ENCODE measurements at places on chromosomes 4 and X. TPM values are rescaled to one million over a fixed set of nuclear protein-coding genes. Genes with fewer than 3 reads are reported as not detected.

- H3K27ac ChIP-seq = no peak overlapping the region
- no peaks in the 10 kb centered on the region for H3K27me3 ChIP-seq
- H3K4me1 ChIP-seq = no peaks in the 10 kb centered on the region
- no peak for DNase-seq
These were observed 717.8 kb upstream of the PCDH7 start for GRCh38 chr4:30002341-30002740.

The PNMA6F gene
- not detected for total RNA-seq

GRCh38 chr4:140928880-140929279 lies 172.7 kb upstream of the TBC1D9 start:
- no peaks in the 10 kb centered on the region for H3K36me3 ChIP-seq
- no peaks in the 10 kb centered on the region for H3K4me1 ChIP-seq
- no peak overlapping the region for H3K4me3 ChIP-seq
- no peak overlapping the region for H3K27ac ChIP-seq
- no peaks in the 10 kb centered on the region for H3K27me3 ChIP-seq
- DNase-seq = no peak

The FRMD7 gene
- not detected for total RNA-seq

DNA sequence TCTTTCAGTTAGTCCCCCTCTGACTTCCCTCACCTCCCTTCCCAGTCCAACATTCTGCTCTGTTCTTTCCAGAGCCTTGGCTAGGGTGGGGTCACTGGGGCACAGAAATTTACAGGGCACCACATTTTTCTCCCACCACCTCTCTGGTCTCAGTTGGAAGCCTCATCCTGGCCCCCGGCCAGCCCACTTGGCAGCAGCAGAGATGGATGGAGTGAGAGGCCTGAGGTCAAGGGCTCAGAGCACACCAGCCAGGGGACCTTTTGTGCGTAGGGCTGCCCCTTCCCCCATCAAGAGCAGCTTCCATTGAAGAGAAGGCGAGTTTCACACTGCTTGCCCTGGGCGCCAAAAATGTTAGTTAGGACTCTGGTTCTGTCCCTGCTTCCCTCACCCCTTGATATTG lies 230.9 kb downstream of the SOX3 start:
- no peaks in the 10 kb centered on the region for H3K27me3 ChIP-seq
- DNase-seq = no peak
- H3K27ac ChIP-seq = no peak overlapping the region

The ALB gene
- total RNA-seq = 391 TPM

- no peak overlapping the region for H3K4me3 ChIP-seq
- DNase-seq = no peak
These were observed 31.0 kb downstream of the TRPC5 start for GRCh38 chrX:112051576-112051975.

The CT45A10 gene
- total RNA-seq = not detected

The DMP1 gene
- not detected for total RNA-seq

- H3K36me3 ChIP-seq = no peaks in the 10 kb centered on the region
- H3K27me3 ChIP-seq = no peaks in the 10 kb centered on the region
- no peaks in the 10 kb centered on the region for H3K4me1 ChIP-seq
- no peak overlapping the region for H3K27ac ChIP-seq
These were observed 290.7 kb upstream of the FAM241A start for GRCh38 chr4:111854494-111855087.

DNA sequence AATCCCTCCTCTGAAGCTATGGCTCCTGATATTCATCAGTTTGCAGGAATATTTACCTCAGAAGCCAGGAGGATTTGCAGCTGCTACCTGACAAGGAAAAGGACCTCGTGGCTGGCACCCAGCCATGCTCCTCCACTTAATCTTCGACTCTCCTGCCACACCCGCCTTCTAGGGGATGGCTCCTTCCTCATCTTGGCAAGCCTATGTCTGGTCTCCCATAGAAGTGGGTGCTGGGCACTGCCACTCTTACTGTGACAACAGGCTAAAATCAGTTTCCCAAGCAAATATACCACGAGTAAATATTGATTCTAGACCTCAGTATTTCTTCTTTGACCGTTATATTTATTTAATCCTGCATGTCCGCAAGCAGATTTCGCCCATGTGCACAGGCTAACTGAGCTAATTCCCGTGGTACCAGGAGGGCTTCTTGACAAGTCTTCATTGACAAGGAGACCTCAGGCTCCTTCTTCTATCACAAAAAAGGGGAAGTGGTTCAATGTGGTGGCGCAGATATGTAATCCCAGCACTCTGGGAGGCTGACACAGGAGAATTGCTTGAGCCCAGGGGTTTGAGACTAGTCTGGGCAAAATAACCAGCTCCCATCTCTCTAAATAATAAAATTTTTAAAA lies 52.6 kb upstream of the DCTD start:
- no peaks in the 10 kb centered on the region for H3K4me1 ChIP-seq
- no peak overlapping the region for H3K4me3 ChIP-seq
- no peak overlapping the region for H3K27ac ChIP-seq
- H3K27me3 ChIP-seq = no peaks in the 10 kb centered on the region
- peak; percentile 15 for DNase-seq

The OPHN1 gene
- total RNA-seq = 4.3 TPM

DNA sequence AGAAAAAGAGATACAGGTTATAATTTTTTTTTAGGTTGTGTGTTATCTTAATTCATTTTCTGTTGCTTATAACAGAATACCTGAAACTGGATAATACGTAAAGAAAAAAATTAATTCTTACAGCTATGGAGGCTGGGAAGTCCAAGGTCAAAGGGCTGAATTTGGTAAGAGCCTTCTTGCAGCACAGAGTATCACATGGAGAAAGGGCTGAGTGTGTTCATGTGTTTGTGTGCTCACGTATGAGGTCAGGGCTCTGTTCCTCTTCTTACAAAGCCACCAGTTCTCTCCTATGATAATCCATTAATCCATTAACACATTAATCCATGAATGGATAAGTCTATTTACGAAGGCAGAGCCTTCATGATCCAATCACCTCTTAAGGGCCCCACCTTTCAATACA lies 8.6 kb upstream of the RAB28 start:
- DNase-seq = no peak
- H3K27me3 ChIP-seq = no peaks in the 10 kb centered on the region
- no peak overlapping the region for H3K4me3 ChIP-seq
- H3K27ac ChIP-seq = no peak overlapping the region

The SPANXB1 gene
- not detected for total RNA-seq

DNA sequence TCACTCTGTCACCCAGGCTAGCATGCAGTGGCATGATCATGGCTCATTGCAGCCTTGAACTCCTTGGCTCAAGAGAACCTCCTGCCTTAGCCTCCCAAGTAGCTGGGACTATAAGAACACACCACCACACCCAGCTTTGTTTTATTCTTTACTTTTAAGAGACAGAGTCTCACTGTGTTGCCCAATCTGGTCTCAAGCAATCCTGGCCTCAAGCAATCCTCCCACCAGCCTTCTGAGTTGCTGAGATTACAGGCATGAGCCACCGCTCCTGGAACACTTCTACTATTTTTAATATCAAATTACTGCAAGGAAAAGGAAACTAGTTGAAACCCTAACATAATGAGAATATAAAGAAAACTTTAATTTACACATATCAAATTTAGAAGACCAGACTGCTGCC lies 85.4 kb downstream of the FAM13A start:
- no peak overlapping the region for H3K27ac ChIP-seq
- no peak overlapping the region for H3K4me3 ChIP-seq
- H3K36me3 ChIP-seq = no peaks in the 10 kb centered on the region
- H3K27me3 ChIP-seq = no peaks in the 10 kb centered on the region
- peaks cover 7% of the 10 kb centered on the region for H3K4me1 ChIP-seq
- no peak for DNase-seq

The ADGRG4 gene
- total RNA-seq = not detected

- DNase-seq = no peak
- no peaks in the 10 kb centered on the region for H3K4me1 ChIP-seq
- no peaks in the 10 kb centered on the region for H3K27me3 ChIP-seq
- H3K4me3 ChIP-seq = no peak overlapping the region
- no peaks in the 10 kb centered on the region for H3K36me3 ChIP-seq
- H3K27ac ChIP-seq = no peak overlapping the region
These were observed 39.1 kb downstream of the ANOS1 start for GRCh38 chrX:8692871-8693270.

DNA sequence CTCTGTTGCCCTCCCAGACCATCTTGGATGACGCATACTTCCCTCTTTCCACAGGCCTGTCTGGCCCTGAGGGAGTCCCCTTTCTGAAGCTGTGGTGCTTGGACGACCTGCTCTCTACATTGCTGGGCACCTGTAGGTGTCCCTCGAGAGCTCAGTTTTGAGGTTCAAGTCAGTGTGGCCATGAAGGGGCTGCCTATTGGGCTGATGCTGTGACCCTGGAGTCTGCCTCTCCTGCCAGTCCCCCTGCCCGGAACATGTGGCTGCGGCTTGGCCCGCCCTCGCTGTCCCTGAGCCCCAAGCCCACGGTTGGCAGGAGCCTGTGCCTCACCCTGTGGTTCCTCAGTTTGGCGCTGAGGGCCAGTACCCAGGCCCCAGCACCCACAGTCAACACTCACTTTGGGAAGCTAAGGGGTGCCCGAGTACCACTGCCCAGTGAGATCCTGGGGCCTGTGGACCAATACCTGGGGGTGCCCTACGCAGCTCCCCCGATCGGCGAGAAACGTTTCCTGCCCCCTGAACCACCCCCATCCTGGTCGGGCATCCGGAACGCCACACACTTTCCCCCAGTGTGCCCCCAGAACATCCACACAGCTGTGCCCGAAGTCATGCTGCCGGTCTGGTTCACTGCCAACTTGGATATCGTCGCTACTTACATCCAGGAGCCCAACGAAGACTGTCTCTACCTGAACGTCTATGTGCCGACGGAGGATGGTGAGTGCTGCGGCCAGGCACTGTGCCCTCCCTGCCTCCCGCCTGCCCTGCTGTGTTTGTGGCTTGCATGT lies 3.0 kb downstream of the NLGN3 start:
- H3K4me1 ChIP-seq = peaks cover 3% of the 10 kb centered on the region
- H3K4me3 ChIP-seq = no peak overlapping the region
- H3K36me3 ChIP-seq = no peaks in the 10 kb centered on the region
- DNase-seq = no peak

GRCh38 chr4:158870626-158871334 lies 102.0 kb downstream of the FNIP2 start:
- no peaks in the 10 kb centered on the region for H3K36me3 ChIP-seq
- no peak for DNase-seq
- no peaks in the 10 kb centered on the region for H3K27me3 ChIP-seq
- H3K27ac ChIP-seq = no peak overlapping the region

The MAGEA12 gene
- not detected for total RNA-seq

- DNase-seq = no peak
- H3K27ac ChIP-seq = no peak overlapping the region
- H3K27me3 ChIP-seq = no peaks in the 10 kb centered on the region
These were observed 383.3 kb upstream of the ZFP42 start for GRCh38 chr4:187612301-187612700.

- DNase-seq = peak; percentile 27
- H3K4me1 ChIP-seq = peaks cover 16% of the 10 kb centered on the region
- H3K36me3 ChIP-seq = no peaks in the 10 kb centered on the region
- peak overlapping the region; percentile 53 for H3K27ac ChIP-seq
- no peaks in the 10 kb centered on the region for H3K27me3 ChIP-seq
These were observed 709 bp downstream of the GPAT3 start for GRCh38 chr4:83536362-83537272.

DNA sequence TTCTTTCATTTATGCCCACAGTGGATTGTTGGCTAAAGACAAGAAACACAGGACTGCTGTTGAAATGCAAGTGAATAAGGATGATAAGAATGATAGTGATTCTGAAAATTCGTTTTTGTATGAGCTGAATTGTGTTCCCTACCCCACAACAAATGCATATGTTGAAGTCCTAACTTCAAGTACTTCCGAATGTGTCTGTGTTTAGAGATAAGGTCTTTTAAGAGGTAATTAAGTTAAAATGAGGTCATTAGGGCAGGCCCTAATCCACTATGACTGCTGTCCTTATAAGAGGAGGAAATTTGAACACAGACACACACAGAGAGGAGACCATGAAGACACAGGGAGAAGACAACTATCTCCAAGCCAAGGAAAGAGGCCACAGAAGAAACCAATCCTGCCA lies 126.6 kb upstream of the ACSL4 start:
- H3K27me3 ChIP-seq = no peaks in the 10 kb centered on the region
- H3K4me3 ChIP-seq = no peak overlapping the region
- H3K27ac ChIP-seq = no peak overlapping the region
- DNase-seq = no peak

DNA sequence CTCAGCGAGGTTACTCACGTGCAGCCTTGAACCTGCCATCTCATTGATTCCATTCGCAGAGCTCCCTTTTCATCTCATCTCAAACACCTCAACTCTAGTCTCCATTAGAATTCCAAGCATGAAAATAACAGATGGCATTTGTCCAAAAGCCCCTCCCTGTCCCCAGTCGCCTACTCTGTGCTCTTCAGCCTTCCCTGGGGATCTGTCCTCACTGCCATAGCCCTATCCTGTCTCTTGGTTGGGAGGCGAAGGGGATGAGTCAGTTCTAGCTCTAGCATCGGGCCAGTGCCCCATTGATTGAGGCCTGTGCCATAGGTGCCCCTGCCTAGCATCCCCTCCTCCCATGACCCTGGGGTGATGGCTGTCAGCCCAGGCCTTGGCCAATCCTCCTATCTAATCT lies 134.0 kb upstream of the PJA1 start:
- no peaks in the 10 kb centered on the region for H3K4me1 ChIP-seq
- no peak overlapping the region for H3K4me3 ChIP-seq
- H3K27ac ChIP-seq = no peak overlapping the region
- no peak for DNase-seq

The MAGEB1 gene
- total RNA-seq = not detected

The CLDN22 gene
- total RNA-seq = not detected

The TRIM61 gene
- not detected for total RNA-seq

- no peaks in the 10 kb centered on the region for H3K27me3 ChIP-seq
- DNase-seq = no peak
- H3K4me1 ChIP-seq = no peaks in the 10 kb centered on the region
- H3K36me3 ChIP-seq = no peaks in the 10 kb centered on the region
- H3K4me3 ChIP-seq = no peak overlapping the region
- H3K27ac ChIP-seq = no peak overlapping the region
These were observed 93.5 kb upstream of the AFAP1 start for GRCh38 chr4:8033067-8033755.

The GLUD2 gene
- total RNA-seq = 4.0 TPM

DNA sequence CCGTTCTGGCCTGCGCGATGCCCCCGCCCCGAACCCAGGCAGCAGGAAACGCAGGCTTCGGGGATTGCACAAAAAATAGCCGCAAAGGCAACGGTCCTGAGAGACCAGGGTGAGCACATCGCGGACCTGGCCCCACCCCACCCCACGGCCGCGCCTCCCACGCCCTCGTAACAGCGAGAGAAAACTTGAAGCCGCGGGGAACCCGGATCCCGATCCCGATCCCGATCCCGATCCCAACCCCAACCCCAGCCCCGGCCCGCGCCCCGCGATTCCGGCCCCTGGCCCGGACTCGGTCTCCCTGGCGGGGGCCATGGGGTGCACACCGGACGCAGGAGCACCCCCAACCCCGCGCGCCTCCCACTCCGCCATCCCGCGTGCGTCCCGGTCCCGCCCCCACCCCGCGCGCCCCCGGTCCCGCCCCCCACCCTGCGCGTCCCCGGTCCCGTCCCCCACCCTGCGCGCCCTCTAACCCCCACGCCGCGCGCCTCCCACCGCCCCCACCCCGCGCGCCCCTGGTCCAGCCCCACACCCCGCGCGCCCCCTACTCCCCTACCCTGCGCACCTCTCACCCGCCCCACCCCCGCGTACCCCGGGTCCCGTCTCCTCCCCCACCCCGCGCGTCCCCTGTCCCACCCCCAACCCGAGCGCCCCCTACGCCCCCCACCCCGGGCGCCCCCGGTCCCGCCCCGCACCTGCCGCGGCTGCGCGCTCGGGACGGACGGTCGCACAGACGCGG lies 29.0 kb downstream of the NOP14 start:
- peak; percentile 49 for DNase-seq
- peak overlapping the region; percentile 87 for H3K4me3 ChIP-seq
- peaks cover 61% of the 10 kb centered on the region for H3K4me1 ChIP-seq
- no peaks in the 10 kb centered on the region for H3K27me3 ChIP-seq
- peak overlapping the region; percentile 92 for H3K27ac ChIP-seq
- H3K36me3 ChIP-seq = peaks cover 5% of the 10 kb centered on the region

The SLC25A43 gene
- 10.6 TPM for total RNA-seq
